ENCODE measurements at places on chromosomes 7 and 10.

DNA sequence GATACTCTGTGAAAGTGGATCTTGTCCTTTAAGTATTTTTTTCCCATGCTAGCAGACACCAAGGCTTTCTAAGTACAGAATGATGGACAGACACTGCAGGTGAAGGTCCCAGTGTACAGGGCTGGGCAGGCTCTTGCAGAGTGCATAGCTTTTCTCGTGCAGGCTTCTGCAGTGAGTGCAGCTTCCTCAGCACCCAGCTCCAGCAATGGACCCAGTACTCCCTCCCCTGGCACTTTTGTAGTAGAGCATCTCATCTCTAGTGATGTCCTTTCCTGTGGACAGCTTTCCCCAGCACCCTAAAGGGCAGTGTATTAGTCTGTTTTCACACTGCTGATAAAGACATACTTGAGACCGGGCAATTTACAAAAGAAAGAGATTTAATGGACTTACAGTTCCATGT lies 104.3 kb downstream of the CUL2 start:
- DNase-seq: no peak

- no peak for DNase-seq
Observed at GRCh38 chr10:95782318-95782717, 26.4 kb downstream of the ENTPD1 start.

GRCh38 chr10:75575940-75576339 lies 144.5 kb downstream of the LRMDA start:
- no peak for DNase-seq

DNA sequence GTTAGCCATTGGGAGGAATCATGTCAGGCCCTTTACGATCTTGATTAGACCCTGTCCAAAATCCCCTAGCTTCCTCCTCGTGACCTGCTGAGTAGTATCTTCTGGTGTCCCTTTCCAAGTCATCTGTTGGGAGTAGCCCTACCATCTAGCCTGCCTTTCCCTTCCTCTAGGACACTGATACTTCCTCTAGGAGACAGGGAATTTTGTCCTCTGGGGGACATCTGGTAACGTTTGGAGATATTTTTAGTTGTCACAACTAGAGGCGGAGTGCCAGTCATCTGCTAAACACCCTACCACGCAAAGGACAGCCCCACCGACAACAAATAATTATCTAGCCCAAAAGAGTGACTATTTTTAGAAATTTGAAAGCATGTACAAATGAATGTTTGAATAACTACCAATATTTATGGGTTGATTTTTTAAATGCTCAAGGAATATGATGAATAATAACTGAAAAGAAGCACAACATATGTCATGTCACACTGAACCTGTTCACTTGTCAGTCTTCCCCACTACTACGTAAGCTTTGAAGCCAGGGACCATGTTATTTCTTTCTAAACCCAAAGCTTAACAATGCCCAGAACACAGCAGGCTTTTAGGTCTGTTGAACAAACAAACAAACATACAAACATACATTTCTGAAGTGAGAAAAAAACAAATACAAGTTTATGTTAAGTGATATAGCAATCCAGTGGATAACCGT lies 105.9 kb downstream of the ARHGAP12 start:
- DNase-seq: no peak

DNA sequence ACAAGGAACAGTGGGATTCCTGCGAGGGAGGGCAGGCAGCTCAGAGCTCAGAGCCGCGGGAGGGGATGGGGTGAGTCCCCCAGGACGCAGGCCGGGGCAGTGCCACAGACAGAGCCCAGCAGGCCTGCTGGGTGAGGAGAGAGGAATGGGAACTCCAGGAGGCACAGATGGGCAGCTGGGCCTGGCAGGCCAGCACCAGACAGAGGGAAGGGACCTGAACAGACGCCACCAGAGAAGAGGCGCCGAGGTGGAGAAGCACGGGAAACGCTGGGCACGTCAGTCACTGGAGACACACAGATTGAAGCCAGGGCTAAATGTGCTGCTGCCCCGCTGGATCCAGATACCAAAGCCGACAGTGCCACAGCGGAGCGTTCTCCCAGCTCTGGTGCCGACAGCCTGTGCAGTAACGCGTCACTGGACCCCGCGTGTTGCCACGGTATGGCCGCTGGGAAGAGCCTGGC lies 225.8 kb downstream of the MAD1L1 start:
- DNase-seq: no peak

GRCh38 chr10:47388879-47389278 lies 4.8 kb upstream of the ZNF488 start:
- DNase-seq: no peak

DNA sequence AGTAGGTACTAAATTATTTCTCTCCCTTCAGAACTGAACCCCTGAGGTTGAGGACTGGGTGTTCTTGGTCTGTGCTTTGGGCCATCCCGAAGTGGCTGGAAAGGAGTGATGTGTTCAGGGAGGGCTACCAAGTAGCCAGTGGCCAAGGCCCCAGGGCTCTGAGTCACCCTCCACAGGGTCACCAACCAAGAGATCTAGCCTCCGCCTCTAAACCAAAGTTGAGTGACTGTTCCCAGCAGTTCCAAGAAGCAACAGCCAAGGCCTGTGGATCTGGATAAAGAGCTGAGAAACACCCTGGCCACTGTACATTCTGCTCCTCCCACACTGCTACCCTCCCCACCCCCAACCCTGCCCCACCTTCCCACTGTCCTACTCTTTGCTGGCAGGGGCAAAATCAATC lies 35.5 kb upstream of the KCNMA1 start:
- DNase-seq: no peak

DNA sequence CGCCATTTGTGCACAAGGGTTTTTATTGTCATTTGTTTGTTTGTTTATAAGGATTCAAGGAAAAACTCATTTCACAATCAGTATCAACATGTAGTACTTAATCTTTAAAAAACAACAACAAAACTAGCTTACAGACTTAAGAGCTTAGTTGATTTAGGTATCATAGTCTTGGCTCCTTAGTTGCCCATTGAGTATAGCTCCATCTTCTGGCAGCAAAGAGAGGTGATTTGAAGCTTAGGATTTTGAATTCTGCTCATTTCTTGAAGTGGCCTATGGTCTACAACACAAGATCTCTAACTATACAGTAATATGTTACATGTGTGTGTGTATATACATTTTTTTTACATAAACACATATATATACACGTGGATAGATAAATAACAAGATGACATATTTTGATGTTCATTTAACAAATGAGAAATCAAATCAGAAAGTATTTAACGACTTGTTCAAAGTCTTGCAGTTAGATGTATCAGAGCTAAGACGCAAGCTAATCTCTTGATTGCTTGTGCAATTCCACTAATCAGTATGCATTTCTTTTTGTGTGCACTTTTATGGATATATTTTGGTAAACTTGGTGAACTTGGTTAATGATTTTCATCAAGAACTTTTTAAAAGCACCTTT lies 307.3 kb downstream of the CAMK1D start:
- DNase-seq: no peak

- no peak for DNase-seq
Observed at GRCh38 chr7:136953386-136953785, 84.9 kb downstream of the CHRM2 start.

DNA sequence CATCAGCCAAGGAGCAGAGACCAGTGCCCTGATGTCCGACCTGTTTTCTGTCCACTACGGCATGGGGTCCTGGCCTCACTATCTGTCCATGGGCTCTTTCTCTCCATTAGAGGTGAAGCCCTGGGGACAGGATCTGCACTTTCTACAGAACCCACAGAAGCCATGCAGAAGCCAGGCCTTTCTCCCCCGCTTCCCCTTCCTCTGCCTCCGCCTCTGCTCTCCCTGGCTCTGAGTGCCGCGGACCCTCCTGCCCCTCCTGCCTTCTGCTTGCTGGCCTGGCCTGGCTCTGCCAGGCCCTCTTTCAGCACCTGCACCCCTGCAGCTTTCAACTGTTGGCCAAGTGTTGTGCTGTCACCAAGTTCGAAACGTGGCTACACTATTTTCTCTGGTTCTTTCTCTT lies 439.8 kb upstream of the ZMIZ1 start:
- DNase-seq: no peak

DNA sequence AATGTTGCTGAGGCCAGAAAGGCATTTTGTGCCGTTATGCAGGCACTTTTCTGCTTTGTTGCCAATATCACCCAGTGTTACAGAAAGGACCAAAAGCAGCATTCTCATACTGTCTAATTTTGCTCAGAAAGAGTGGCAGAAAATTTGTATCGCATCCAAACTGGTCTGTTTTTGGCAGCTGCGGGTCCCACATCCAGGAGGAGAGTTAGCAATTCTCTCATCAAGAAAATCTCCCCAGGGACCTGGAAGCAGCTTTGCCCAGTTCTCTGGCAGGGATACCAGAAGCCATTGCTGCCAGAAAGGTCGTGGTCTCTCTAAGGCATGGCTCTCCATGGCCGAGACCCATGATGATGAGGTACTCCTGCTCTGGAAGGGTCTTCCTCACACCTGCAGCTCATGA lies 489.2 kb upstream of the ZMIZ1 start:
- DNase-seq: no peak

DNA sequence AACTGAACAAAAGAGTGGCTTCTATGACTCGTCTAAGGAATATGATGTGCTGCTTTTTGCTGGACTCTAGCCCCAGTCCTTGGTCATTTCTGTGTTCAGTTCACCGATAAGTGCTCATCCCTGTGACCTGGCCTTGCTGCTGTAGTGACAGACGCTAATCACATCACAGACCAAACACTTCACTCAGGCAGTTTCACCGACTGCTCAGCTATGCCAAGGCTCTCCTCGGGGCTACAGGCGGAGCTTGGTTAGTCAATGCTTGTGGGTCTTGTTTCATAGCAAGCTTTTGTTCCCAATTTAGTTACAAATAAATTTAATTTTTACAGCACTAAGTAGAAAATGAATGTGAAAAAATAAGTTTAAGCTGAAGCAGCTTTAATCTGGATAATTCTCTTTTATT lies 190.8 kb upstream of the PRKCQ start:
- DNase-seq: no peak

GRCh38 chr7:127717502-127718339 lies 65.7 kb downstream of the SND1 start:
- no peak for DNase-seq

DNA sequence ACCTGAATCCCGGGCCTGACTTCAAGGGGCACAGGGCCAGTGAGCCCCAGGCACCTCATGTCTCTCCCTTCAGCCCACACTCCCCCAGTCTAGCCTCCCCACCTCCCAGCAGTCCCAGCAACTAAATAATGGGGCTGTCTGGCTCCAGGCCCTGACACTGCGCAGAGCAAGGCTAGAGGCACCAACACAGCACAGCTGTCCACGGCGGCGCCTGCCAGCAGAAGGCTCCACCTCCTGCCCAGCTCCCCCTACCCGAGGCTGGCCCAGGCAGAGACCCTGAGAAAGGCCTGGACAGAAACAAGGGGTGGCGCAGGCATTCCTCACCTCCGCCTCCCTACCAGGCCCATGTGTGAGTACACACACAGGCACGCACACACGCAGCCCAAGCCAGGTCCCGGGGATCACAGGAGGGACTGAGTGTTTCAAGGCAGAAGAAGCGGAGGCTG lies 6.1 kb downstream of the KCNH2 start:
- DNase-seq: no peak

GRCh38 chr10:36494371-36494770 lies 631.0 kb upstream of the ANKRD30A start:
- no peak for DNase-seq

- DNase-seq: no peak
Observed at GRCh38 chr10:52063159-52063558, 250.9 kb upstream of the DKK1 start.

DNA sequence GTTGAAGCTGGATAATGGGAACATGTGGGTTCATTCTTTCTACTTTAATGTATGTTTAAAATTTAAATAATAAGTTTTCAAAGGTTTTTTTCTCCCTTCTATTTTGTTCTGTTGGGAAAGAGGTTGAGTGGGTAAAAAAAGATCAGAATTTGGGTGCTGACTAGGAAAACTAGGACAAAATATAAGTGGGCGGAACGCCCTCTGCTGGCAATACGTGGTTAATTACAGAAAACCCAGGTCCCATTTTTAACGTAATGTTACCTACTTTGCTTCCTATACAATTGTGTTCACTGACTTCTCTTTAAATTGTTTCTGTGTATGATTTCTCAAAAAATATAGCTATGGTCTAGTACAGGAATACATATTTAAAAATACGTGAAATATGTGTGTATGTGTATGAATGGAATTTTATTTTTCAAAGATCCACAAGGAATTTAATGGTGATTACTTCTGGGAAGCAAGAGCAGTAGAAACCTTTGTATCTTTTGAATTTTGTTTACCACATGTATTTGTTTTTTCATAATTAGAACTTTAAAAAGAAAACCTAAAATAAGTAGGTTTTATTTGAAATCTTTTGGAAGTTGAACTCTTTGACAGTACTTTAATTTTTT lies 8.7 kb downstream of the ECD start:
- DNase-seq: peak; percentile 25

GRCh38 chr7:843230-843629 lies 11.0 kb downstream of the SUN1 start:
- no peak for DNase-seq

DNA sequence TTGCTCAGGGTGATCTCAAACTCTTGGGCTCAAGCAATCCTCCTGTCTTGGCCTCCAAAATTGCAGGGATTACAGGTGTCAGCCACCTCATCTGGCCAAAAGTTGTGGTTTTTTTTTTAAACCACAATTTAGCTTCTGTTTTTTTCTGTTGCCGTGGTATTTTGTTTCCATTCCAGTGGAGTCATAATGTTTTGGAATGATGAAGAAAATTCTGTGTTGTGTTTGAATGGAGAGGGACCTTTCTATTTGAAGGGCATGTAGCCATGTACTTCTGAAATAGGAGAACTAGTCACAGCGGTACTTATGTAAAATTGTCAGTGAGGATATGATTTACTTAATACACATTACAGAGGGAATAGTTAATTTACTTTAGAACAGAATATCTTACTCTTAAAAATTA lies 201.3 kb downstream of the ARL4A start:
- DNase-seq: no peak

- DNase-seq: no peak
Observed at GRCh38 chr10:124992462-124993344, 50.8 kb downstream of the ZRANB1 start.

DNA sequence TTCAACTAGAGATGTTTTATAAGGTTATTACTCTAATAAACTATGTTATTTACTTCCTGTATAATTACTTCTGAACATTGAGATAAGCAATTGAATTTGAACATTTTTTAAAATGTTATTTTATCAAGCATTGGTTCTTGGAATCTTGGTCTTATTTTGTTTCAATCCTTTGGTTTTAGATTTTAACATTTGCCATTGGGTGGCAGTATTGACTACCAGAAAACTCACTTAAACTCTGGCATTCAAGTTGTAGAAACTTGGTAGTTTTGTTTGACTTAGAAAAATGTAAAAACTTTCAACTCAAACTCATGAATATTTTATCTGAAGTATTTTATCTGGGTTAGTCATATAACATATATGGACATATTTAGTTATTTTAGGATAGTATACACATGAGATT lies 48.1 kb downstream of the ATRNL1 start:
- DNase-seq: no peak

GRCh38 chr10:28479425-28479865 lies 53.5 kb upstream of the WAC start:
- DNase-seq: no peak

DNA sequence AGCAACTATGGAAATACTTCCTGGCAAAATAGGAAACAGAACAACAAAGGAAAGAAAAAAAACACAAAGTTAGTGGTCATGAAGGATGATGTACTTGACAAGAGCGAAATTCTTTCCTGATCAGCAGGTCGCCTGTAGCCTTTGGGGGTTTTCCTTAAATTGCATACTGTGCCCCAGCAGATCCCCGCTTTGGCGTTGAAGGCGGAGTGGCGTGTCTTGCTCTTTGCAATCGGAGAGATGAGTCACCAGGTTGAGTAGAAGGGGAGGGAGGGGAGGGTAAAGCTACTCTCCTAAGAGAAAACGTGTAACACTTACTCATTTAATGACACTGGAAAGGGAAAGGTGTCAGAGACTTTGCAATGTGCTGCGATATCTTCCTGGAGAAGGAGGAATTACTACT lies 587.2 kb downstream of the SORCS1 start:
- DNase-seq: no peak

- DNase-seq: no peak
Observed at GRCh38 chr7:98223351-98223897, 12.2 kb downstream of the BHLHA15 start.

Data from stimulated activated CD4-positive, alpha-beta T cell treated with anti-CD3 and anti-CD28 coated beads, Interleukin-15, amount 100 ng/mL, for 1 hour (primary cell).